Kasumi-1 (cell line): ENCODE measurements at places on chromosomes 4 and X.
A peak's percentile ranks its signal among the peaks of the same experiment; 100 is the strongest.

GRCh38 chrX:45083314-45083713 lies 117.4 kb downstream of the DIPK2B start:
- DNase-seq: peak; percentile 20

DNA sequence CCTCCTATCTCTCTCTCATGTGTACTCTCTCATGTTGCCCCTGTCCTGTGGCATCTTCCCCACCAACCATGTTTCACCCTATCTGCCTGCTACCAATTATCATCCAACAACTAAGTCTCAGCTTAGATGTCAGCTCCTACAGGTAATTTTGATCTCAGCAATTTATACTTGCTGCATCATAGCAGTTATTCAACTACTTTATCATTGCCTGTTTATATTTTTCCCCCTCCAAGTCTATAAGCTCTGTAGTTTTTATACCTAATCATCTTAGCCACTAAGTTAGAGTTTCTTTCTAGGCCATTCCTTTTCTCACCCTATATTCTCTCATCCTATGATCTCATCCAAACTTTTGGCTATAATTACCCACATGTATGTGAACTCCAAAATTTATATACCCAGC lies 50.7 kb downstream of the MAB21L2 start:
- DNase-seq: no peak

GRCh38 chr4:41865306-41865980 lies 69.8 kb upstream of the TMEM33 start:
- no peak for DNase-seq

DNA sequence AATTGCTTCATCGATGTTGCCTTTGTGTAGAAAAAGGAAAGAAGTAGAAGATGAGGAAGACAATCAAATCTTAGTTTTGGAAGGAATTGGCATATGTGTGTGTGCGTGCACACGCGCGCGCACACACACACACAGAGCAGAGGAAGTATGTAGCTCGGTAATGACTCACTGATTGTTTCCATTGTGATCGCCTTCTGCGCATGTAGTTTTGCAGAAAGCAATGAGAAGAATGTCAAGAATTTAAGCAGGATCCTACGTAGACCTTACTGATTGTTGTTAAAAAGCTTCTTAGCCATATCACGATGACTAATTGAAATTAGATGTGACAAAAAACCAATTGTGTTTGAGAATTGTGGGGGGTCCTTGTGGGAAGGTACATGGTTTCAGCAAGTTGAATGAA lies 12.8 kb upstream of the LIMCH1 start:
- DNase-seq: no peak

DNA sequence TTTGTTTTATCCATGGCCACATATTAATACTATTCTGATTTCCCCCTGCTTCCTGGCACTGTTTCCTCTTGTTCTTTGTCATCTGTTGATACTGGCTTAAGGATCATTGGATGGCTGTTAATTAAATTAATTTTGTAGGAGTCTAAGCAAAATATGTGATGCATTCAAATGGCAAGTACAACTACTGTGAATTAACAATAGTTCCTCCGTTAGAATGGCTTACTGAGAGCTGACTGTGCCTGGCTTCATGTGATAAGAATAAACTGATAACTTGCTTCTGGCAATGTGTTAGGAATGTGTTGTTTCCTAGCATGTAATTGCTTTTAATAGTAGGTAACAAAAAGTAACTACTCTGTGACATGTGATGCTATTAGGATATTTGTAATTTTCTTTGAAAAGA lies 98.5 kb downstream of the RPA4 start:
- no peak for DNase-seq

DNA sequence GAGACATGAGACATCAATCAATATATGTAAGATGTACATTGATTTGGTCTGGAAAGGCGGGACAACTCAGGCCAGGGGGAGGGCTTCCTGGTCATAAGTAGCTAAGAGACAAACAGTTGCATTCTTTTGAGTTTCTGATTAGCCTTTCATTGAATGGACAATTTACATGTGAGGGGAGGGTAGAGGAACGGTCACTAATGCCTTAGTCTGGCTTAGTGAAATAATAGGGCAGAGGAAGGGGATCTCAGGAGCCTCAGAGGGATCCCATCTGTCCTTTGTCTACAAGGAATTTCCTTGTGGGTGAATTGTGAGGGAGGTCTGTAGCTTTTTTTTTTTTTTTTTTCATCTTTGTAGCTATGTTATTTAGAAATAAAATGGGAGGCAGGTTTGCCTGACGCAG lies 88.3 kb downstream of the GK start:
- DNase-seq: no peak

- no peak for DNase-seq
Observed at GRCh38 chr4:47145630-47146029, 114.3 kb downstream of the GABRB1 start.

- no peak for DNase-seq
Observed at GRCh38 chr4:8081621-8082516, 76.7 kb downstream of the ABLIM2 start.

DNA sequence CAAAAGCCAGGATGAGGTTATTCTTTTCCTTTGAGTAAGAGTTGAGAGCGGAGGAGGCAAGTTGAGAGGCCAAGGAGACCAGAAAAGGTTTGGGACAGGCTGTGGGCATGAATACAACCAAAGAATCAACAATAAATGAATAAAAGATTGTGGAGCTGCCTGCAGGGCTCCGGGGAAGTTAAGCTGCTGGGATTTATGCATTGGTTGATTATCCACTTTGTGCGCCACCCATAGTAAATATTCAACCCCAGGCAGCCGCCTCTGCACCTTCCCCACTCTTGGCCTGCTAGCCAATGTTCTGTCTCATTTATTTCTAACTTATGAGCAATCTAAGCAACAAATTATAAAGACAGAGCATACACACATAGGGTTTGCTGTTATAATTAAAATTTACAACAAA lies 28.2 kb upstream of the IGSF1 start:
- no peak for DNase-seq

DNA sequence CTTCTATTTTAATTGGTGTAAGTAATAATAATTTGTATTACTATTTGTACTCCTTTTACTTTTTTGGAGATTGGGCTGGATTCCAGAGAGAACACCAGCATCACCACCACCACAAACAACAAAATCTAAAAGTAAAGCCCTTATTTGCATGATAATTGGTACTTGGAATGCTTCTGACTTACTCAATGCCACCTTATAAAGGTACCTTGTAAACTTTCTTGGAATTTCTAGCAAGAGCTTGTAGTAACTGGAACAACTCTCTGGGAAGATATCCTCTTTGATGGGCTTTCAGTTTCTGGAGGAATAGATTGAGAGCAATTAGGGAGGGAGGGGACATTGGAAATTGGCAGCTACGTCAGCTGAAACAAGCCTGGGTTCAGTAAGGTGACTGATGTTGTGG lies 20.2 kb upstream of the PITX2 start:
- DNase-seq: no peak

GRCh38 chr4:159487284-159487747 lies 384.4 kb downstream of the RAPGEF2 start:
- DNase-seq: peak; percentile 94

DNA sequence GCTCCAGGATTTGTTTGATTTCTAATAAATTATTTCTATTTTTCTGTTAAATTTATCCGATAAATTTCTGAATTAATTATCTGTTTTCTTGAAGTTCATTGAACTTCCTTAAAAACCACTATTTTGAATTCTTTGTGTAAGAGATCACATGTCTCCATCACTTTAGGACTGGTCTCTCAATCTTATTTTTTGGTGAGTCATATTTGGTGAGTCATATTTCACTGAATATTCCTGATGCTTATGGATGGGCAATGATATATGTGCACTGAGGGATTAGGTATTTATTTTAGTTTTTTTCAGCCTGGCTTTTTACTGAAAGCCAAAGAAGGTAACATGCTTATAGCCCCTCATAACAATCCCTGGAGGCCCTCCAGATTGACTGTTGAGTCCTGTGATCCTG lies 48.5 kb upstream of the IL15 start:
- DNase-seq: no peak

GRCh38 chr4:88208156-88208555 lies 49.7 kb upstream of the ABCG2 start:
- DNase-seq: no peak

DNA sequence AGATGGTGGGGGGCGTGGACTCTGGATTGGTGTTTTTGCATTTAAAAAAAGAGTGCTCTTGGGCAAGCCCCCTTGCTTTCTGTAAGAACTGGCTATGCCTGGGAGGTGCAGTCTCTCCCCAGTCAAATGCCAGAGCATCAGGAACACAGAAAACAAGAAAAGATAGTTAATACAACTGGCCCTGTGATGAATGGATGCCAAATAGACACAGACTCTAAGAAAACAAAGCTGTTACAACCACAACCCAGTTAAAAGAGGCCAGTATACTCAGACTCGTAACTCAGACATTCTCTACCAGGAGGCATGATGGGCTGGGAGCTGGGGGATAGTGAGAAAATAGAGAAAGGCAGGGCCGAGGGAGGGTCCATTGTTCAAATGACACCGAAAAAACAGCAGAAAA lies 32.5 kb upstream of the C1QTNF7 start:
- DNase-seq: no peak

GRCh38 chr4:182683661-182684060 lies 233.5 kb downstream of the DCTD start:
- DNase-seq: no peak

- DNase-seq: peak; percentile 28
Observed at GRCh38 chrX:9867226-9867625, 81.0 kb downstream of the SHROOM2 start.

GRCh38 chrX:84710611-84711010 lies 208.4 kb upstream of the HDX start:
- no peak for DNase-seq

DNA sequence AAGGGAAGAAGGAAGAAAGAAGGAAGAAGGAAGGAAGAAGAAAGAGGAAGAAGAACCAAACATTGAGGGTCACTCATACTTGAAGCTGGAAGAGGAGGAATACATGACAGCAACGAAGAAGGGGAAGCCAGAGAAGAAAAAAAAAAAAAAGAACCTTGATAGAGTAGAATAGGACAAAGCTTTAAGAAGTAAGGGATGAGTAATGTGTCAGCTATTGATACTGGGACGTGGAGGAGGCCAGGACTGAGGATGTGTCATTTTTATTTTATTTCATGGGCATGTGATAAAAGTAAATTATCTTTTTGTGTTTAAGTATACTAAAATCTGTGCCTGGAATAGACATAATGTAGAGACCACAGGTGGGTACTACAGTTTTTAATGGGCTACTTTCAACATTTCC lies 6.4 kb downstream of the EDA2R start:
- DNase-seq: no peak

DNA sequence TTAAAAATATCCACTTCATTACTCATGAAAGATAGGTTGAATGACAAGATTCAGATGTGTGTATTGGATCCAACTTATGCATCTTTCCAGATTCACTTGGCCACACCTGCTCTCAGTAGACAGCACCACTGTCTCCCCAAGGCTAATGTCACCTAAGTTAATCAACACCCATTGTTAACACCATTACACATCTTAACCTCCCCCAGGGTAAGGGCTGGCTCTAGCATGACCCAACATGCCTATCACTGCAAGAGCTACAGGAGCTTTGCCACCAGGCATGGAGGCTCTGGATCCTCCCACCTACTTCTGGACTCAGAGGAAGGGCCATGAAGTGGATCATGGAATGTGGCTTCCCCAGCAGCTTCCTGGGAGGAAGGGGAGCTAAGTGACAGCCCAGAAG lies 32.8 kb upstream of the LSM6 start:
- no peak for DNase-seq

DNA sequence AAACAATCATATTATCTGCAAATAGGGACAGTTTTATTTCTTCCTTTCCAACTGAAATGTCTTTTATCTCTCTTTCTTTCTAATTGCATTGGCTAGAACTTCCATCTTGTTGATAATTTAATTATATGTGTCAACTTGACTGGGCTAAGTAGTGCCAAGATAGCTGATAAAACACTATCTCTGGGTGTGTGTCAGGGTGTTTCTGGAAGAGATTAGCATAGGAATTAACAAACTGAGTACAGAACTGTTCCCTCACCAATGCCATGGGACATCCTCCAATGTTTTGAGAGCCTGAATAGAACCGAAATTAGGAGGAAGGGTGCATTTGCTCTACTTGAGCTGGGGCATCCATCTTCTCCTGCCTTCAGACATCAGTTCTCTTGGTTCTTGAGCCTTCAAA lies 1027.2 kb downstream of the FAT4 start:
- DNase-seq: no peak

DNA sequence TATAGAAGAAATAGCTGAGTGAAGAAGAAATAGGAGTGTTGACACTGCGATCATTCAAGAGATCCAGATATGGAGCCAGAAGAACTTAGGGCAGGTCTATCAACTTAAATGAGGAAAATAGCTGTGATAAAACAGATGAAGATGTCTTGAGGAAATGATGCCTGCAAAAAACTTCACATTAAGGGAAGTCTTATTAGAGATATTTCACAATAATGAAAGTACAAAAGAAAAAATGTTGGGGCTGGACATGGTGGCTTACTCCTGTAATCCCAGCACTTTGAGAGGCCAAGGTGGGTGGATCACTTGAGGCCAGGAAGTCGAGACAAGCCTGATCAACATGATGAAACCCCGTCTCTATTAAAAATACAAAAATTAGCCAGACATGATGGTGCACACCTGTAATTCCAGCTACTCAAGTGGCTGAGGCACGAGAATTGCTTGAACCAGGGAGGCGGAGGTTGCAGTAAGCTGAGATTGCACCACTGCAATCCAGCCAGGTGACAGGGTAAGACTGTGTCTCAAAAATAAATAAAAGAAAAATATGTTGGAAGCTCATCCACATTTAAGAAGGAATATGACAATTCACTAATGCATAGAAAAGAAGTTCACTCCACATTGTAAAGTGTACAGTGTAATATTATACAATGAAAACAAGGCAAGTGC lies 56.3 kb downstream of the PKD2 start:
- no peak for DNase-seq

GRCh38 chr4:156391325-156391653 lies 437.6 kb upstream of the CTSO start:
- no peak for DNase-seq

DNA sequence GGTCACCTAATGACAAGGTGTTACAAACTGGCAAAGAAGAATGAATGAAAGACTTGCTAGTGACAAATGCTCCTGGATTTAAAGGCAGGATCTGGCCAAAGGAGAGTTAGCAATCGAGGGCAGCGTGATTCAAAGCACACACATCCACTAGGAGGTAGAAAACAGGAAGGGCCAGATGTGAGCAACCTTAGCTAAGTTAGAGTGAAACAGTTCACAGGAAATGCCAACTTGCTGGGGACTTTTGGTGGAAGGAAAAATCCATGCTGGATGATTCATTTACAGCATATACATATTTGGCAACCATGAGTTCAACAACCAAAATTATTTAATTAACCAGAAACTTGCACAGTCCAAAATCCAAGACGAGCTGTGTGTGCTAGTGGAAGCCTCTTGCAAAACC lies 276.9 kb downstream of the PTTG2 start:
- DNase-seq: no peak

DNA sequence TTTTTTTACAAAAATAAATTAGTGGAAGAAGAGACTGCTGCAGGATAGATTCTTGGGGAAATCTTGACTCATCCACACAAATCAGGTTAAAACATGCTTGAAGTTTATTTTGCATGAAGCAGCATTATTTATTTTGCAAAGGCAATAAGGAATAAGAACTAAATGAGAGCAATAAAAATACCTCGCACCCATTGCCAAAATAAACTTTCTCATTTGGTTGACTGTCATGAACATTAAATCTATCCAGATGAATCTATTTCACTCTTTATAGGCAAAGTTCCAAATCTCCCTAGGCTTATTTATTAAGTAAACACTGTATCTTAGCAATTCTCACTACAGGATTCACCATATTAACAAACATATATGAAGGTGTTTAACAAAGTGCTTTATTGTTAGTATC lies 58.9 kb downstream of the HOPX start:
- no peak for DNase-seq
